Fibroblast of villous mesenchyme (primary cell): ENCODE measurements at places on chromosomes 3 and 15. TPM values are rescaled to one million over a fixed set of nuclear protein-coding genes. Genes with fewer than 3 reads are reported as not detected.

The KY gene
- 0.32 TPM in 1 of 2 replicates, not detected in the other for total RNA-seq

The MAGEL2 gene
- total RNA-seq: not detected in 2 replicates

The GOLGA8H gene
- total RNA-seq: under 0.01 TPM in 1 of 2 replicates, not detected in the other

The CLEC3B gene
- 0.43 and 0.64 TPM in 2 replicates for total RNA-seq

The IGSF10 gene
- total RNA-seq: 0.97 and 2.2 TPM in 2 replicates

The PLSCR5 gene
- not detected in 2 replicates for total RNA-seq

The TM4SF18 gene
- 0.32 TPM in 1 of 2 replicates, not detected in the other for total RNA-seq

The INSYN1 gene
- under 0.01 and 0.64 TPM in 2 replicates for total RNA-seq

The FGD5 gene
- total RNA-seq: under 0.01 TPM in 1 of 2 replicates, not detected in the other

The BCHE gene
- 1.6 and 2.6 TPM in 2 replicates for total RNA-seq

The ALG1L2 gene
- total RNA-seq: 0.86 TPM in 1 of 2 replicates, not detected in the other

The CHRFAM7A gene
- total RNA-seq: under 0.01 and 0.86 TPM in 2 replicates

The EOMES gene
- total RNA-seq: not detected in 2 replicates

The ADGRG7 gene
- total RNA-seq: not detected in 2 replicates

The SCG3 gene
- total RNA-seq: under 0.01 TPM in 1 of 2 replicates, not detected in the other

The ALAS1 gene
- 42.5 and 52.2 TPM in 2 replicates for total RNA-seq

The PLSCR2 gene
- total RNA-seq: 0.43 TPM in 1 of 2 replicates, not detected in the other

The AP3S2 gene
- 49.6 and 73.0 TPM in 2 replicates for total RNA-seq

The ISLR2 gene
- total RNA-seq: 0.32 TPM in 1 of 2 replicates, not detected in the other

The ST8SIA2 gene
- total RNA-seq: under 0.01 TPM in 1 of 2 replicates, not detected in the other

The TRAIP gene
- total RNA-seq: 3.0 and 3.5 TPM in 2 replicates

The C2CD4A gene
- not detected in 2 replicates for total RNA-seq

The MRPS25 gene
- total RNA-seq: 9.5 and 12.6 TPM in 2 replicates

The SORD gene
- total RNA-seq: 13.9 and 17.7 TPM in 2 replicates

The DCBLD2 gene
- 225 and 300 TPM in 2 replicates for total RNA-seq

The ARL14 gene
- total RNA-seq: not detected in 2 replicates

The ZNF662 gene
- total RNA-seq: 3.5 and 3.9 TPM in 2 replicates

The CAPN3 gene
- total RNA-seq: 0.64 and 2.6 TPM in 2 replicates

The ATP8B4 gene
- total RNA-seq: 4.2 and 90.2 TPM in 2 replicates

The CCDC80 gene
- 158 and 180 TPM in 2 replicates for total RNA-seq

The UNC13C gene
- not detected in 2 replicates for total RNA-seq

The ZDHHC3 gene
- 58.3 and 60.0 TPM in 2 replicates for total RNA-seq

The SLC2A2 gene
- total RNA-seq: under 0.01 TPM in 1 of 2 replicates, not detected in the other

The NRROS gene
- total RNA-seq: under 0.01 and 0.32 TPM in 2 replicates

The CYP19A1 gene
- not detected in 2 replicates for total RNA-seq

The DPPA2 gene
- total RNA-seq: not detected in 2 replicates

The DAPK2 gene
- total RNA-seq: 1.3 and 8.2 TPM in 2 replicates

The PTPRG gene
- total RNA-seq: 31.2 and 41.0 TPM in 2 replicates

The TMEM202 gene
- not detected in 2 replicates for total RNA-seq
